Renal pelvis (tissue), 12 donors: ENCODE measurements at places on chromosomes 3 and 15. TPM values are rescaled to one million over a fixed set of nuclear protein-coding genes. Genes with fewer than 3 reads are reported as not detected.
A peak's percentile ranks its signal among the peaks of the same experiment; 100 is the strongest.

Gene AAGAB
- 47.7 TPM for polyA plus RNA-seq

Gene SLC27A2
- polyA plus RNA-seq, result 71.1 TPM

Gene TSC22D2
- polyA plus RNA-seq, result 58.6 TPM

Gene C15orf62
- 5.0 TPM for polyA plus RNA-seq

Gene TMIE
- 0.95 TPM for polyA plus RNA-seq

Gene HEMK1
- 33.4 TPM for polyA plus RNA-seq

Gene IL17RE
- polyA plus RNA-seq, result 17.0 TPM

Gene GOLGA6A
- polyA plus RNA-seq, result 0.18 TPM

Gene TPRG1
- polyA plus RNA-seq, result 0.30 TPM

Gene SLC51B
- 14.1 TPM for polyA plus RNA-seq

Gene GPX1
- polyA plus RNA-seq, result 187 TPM

GRCh38 chr3:133169331-133170068 lies 131.3 kb downstream of the TMEM108 start:
- DNase-seq, result no peak

GRCh38 chr3:121998030-121998580 lies 23.9 kb downstream of the ILDR1 start:
- no peak for DNase-seq

DNA sequence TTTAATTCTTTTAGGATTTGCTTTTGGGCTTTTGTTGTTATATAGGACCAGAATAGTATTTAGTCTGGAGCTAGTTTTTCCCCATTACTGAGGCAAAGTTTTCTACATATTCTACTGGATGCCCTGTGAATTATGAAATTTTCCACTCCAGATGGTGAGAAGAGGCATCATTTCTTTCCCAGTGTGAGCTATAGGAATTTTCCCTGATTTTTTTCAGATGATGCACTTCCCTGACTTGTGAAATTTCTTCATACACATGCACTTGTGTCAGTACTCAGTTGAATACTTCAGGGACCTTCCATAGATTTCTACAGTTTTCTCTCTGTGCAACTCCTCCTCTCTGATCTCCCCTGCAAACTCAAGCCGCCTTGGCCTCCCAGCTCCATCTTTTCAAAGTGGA lies 73.7 kb upstream of the SLCO2A1 start:
- no peak for DNase-seq

DNA sequence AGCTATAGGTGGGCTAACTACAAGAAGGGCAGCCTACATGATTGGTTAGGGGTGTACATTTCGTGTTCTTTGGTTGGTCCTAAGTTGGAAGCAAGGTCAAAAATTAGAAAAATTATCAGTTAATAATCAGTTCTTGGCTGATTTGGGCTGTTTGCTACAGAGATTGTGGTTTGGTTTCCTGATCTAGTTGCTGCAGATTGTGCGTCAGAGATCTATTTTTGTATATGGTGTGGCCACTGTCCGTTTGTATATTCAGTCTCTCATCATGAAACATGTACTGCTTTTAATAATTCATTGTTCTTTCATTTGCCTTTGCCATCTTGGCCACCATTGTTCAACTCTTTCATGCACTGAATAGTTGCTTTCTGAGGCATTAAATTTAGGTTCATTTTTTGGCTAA lies 80.9 kb downstream of the LRRC3B start:
- DNase-seq, result no peak

DNA sequence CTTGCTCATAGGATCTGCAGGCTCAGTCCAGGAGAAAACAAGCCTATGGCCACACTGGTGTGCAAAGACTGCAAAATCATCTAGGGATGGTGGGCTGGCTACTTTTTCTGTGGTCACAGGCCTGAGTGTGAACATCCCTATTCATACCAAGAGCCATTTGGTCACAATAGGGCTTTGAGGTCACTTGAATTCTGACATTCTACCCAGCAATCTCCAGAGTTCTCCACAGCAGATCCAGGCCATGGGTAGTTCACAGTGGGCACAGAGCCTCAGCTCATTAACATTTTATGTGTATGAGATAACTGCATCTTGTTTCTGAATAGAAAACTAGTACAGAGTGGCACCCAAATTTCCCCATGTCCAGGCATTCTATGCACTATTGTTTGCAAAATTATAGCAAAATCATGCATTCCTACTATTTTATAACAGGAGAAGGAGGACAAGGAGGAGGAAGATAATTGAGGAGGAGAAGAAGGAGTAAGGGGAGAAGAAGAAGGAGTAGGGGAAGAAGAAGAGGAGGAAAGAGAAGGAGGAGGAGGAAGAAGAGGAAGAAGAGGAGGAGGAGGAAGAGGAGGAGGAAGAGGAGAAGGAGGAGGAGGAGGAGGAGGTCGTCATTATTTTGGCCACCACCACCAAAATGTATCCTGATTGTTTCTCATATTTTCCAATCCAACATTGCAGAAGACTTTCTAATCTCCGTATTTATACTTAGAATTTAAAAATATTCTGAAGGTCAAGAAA lies 129.0 kb downstream of the SEMA6D start:
- no peak for DNase-seq

- DNase-seq, result no peak
Observed at GRCh38 chr15:55084216-55084615, 112.5 kb downstream of the RSL24D1 start.

DNA sequence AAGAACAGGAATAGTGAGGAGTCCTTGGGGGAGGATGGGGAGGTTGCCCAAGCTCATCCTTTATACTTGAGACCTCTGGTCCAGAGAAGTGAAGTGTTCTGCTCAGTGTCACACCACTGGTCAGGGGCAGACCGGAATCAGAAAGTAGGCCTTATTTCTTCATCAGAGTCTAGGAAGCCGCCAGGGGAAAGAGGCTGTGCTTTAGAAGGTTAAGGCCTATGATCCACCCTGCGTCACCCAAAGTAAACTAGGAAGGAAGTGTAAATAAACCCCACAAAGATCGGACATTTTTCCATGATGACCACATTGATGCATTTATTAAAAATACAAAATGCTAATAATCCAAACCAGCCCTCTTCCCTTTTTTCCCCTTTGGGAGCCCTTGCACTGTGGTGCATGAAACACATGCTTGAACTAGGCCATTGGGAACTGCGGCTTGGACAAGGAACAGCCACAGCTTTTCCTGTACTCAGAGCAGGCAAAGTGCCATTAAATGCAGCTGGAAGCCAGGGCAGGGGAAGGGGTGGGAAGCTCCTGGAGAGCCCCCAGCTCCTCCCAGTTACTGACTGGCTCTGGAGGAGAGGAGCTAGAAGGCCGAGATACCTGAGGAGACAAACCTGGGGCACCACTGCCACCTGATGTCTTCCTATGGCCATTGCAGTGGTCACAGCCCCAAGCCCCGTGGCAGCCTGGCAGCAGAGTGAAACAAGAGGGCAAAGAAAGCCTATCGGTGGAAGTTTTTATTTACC lies 37.0 kb downstream of the CDC25A start:
- peak; percentile 77 for DNase-seq

- DNase-seq, result no peak
Observed at GRCh38 chr3:53566461-53567145, 72.2 kb downstream of the CACNA1D start.

GRCh38 chr3:4271834-4272233 lies 31.3 kb upstream of the SETMAR start:
- DNase-seq, result peak; percentile 52

DNA sequence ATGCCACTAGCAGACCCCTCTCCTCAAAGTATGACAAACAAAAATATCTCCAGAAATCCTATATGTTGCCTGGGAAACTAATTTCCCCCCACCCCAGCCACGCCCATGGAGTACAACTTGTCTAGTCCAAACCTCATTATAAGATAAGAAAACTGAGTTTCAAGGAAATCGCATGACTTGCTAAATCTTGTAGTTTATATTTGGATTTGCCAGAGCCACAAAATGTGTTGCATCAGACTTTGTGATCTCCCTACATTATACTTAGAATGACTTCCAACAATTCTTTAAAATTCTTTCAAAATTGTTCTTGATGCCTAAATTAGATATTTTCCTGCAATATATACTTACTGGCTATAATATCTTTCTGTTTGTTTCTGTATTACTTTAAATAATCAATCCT lies 1034.4 kb downstream of the IGSF11 start:
- no peak for DNase-seq

GRCh38 chr3:32432045-32432710 lies 40.5 kb downstream of the CMTM7 start:
- DNase-seq, result no peak

DNA sequence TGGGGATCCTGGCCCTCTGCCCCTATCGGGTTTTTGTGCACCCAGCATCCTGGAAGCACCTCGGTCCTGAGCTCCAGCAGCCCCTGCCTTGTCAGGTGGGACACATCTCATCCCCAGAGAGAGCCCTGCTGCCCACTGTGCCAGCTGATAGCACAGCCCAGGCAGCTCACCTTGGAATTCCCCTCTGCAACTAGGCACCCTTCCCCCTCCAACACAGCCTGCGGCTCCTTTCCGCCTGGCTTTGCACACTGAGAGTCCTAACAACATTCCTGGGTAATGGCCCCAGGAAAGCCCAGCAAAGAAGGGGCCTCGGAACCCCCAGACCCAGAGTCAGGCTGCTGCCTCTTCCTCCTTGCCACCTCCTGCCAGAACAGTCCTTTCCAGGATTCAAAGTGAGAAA lies 5.9 kb downstream of the HCN4 start:
- peak; percentile 42 for DNase-seq

GRCh38 chr3:50551681-50552435 lies 15.7 kb downstream of the C3orf18 start:
- no peak for DNase-seq

GRCh38 chr3:140761076-140761639 lies 83.3 kb downstream of the TRIM42 start:
- no peak for DNase-seq

DNA sequence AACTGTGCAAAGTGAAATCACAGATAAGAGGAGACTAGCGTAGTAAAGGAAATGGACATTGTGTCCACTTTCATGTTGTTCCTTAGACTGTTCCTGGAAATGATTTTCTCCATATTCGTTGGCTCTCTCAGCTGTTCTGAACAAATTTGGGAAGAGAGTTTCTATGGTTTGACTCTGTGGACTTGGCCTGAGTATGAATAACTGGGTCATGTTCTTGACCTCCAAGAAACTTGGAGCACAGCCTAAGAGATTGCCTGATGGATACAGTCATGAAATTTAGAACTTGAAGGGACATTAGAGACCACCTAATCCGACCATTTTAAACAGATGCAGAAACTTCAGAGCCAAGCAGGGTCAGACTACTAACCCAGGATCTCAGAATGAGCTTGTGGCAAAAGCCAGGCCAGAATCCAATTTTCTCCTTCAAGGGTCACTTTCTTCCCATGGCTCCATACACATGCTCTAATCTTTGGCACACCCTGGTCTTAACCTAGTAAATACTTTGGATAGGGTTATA lies 430.4 kb downstream of the RBMS3 start:
- DNase-seq, result no peak

GRCh38 chr3:118868051-118868450 lies 166.6 kb downstream of the IGSF11 start:
- DNase-seq, result no peak

DNA sequence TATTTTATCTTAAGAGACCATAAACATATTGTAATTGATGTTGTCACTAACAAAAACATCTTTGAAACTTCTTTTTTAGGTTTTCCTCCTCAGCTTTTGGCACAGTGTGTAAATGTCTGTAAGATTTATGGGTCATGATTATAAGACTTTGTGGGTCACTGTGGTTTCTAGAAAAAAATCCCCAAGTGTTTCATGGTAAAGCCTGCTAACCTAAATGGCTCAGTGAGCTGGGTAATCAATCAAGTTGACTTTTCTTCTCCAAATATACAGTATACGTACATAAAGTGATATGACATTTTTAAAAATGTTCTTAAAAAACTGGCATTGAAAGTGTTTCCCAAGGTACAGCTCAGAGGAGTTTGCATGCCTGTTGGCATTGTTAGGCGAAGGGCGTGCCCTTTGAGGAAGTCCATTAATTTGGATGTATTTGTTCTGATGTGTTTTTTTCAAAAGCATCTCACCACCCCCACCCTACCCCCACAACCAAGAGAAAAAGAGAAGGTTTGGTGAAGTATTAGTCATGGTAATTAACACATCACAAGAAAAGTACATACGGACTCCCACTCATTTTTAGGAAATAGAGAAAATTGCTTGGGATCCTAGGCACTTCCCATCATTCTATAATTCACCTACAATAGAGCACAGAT lies 385.4 kb upstream of the LRRC3B start:
- DNase-seq, result peak; percentile 49

DNA sequence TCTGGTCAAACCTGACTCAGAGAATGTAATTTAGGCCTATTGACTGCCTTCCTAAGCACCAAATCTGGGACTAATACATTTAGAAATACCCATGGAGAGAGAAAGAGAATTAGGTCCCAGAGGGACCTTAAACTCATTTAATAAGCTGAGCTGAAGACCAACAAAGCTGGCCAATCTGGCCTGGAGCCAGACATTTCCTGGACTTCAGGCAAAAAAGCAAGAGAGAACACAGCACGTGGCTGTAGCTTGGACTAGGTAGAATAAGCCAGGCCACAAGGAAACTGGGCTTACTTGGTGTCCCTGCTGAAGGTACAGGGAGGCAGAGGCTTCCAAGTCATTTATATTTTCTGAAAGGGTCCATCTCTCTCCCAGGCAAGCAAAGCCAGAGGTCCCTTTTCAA lies 88.1 kb downstream of the RTP4 start:
- peak; percentile 8 for DNase-seq

DNA sequence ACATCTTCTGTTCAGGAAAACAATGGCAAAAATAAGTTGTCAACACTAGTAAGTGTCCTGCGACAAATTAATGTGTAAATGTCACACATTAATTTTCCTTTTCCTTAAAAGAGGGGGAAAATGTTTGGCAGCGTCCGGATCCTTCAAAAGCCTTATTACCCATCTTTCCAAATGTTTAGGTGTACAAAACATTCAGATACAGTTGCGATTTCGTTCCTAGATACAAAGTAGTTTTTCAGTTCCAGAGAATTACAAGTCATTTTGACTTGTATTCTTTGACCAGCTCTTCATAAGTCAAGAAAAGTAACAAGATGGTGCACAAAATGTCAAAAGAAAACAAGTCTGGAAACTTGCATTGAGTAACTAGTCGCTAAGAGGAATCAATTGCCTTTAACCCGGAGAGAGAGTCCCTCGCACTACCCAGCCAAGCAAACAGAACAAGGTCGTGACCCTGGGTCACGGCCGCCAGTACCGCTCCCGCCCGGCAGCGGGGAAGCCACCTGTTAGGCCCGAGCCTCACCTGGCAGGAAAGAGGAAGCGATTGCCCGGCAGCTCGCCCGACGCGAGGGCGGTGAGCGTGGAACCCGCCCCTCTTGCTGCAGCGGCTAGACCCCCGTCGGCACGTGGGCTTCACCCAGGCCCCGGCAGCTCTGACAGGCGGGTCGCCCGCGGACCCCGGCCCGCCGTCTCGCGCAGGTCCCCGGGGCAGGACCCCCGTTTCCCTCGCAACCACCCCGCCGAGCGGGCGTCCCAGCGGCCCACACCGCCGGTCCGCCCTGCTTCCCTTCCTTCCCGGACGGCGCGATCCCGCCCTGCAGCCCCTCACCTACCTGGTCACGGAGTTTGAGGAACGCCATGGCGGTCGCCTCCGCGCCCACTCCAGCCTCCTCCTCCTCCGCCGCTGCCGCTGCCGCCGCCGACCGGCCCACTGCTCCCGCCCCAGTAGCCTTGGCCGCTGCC lies 61.0 kb upstream of the ANKRD28 start:
- DNase-seq, result peak; percentile 48

DNA sequence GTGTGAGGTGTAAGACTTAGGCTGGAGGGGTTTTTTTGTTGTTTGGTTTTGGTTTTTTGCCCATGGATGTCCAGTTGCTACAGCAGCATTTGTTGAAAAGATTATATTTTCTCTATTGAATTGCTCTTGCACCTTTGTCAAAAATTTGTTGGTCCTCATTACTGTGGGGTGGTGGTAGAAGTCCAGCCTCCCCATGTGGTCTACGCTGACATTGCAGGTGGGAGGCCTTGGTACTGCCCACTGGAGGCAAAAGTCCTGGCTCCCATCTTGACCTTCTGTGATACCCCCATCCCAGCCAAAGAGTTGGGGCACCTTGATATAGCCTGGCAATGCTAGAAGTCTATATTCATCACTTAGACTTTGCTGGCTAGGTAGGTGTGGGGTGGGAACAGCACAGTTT lies 5.4 kb upstream of the RAB6B start:
- no peak for DNase-seq
